CD14-positive monocyte (primary cell): ENCODE measurements at places on chromosomes 3 and 15.

DNA sequence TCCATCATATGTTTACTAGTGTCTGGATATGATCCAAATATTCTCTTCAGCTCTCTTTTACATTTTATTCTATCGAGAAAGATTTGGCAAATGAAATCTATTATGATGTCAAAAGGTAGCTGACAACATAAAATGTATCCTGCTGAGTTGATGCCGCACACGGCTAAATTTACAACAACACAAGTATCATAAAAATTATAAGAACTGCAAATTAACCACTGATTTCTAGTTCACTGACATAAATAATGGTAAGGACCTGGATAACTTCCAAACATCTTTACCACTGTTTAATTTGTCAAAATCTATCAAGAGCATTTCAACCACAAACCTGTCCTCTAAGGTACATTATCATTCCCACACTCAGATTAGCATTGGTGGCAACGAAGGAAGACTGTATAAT is 244.5 kb downstream of the FOXP1 start:
- no peak for DNase-seq

GRCh38 chr3:48553886-48554845 is 2.4 kb downstream of the PFKFB4 start:
- no peak for DNase-seq

DNA sequence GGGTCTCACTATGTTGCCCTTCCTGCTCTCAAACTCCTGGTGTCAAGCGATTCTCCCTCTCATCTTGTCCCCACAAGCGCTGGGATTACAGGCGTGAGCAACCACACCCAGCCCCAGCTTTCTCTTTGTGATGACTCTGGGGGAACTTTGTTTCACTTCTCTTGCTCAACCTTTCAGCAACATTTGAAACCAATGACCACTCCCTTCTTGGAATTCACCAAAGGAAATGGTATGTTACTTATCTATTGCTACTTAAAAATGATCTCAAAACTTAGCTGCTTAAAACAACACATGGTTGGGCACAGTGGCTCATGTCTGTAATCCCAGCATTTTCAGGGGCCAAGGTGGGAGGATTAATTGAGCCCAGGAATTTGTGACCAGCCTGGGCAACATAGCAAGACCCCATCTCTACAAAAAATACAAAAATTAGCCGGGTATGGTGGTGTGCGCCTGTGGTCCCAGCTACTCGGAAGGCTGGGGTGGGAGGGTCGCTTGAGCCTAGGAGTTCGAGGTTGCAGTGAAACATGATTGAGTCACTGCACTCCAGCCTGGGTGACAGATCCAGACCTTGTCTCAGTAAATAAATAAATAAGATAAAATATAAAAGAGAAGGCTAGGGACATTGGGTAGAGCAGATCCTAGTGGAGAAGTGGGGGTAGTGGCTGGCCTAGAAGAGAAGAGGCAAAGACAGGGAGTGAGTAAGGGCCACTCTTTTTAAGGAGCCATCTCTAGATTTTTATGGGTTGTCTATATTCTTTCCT is 10.3 kb upstream of the COPG1 start:
- peak; percentile 90 for DNase-seq

DNA sequence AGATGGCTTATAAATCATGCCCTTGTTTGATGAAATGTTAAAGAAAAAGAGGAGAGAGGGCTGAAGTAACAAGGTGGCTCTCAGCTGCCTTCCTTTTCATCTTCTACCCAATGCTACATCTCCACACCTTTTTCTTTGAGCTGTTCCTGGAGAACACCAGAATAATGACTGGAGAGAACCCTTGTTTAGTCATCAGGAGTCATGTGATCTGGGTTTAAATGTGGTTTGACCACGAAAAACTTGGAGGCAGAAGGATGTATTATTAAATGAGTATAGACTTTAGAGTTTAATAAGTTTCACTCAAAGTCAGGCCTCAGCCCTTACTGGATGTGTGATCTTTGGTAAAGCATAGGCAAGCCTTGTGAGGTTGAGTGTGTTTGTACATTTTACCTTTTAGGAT is 230.3 kb upstream of the TBL1XR1 start:
- peak; percentile 69 for DNase-seq

- no peak for DNase-seq
These were observed 6.4 kb downstream of the SNX4 start for GRCh38 chr3:125513490-125514115.

GRCh38 chr3:170037463-170038433 is at the start of gene GPR160:
GPR160 (plus strand) TSS chr3:170037995; CDS start chr3:170083973, 45,978 bp downstream.
- DNase-seq, result peak; percentile 76

DNA sequence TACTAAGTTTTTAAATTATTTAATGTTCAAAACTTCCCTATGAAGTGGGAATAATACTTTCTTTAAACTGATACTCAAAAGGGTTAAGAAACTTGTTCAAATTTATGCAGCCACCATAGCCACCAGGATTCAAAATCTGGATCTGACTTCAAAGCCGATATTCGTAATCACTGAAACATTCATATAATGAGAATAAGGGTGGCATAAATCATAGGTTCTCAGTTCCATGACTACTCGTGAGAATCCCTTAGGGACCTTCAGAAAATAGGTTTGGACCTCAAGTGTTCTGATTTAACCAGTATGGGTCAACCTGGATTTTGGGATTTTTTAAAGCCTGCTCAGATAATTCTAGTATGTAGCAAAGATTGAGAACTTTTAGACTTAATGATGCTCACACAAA is 160.6 kb downstream of the RBMS3 start:
- DNase-seq, result no peak

GRCh38 chr3:190073264-190074008 is 47.3 kb downstream of the P3H2 start:
- DNase-seq, result no peak

DNA sequence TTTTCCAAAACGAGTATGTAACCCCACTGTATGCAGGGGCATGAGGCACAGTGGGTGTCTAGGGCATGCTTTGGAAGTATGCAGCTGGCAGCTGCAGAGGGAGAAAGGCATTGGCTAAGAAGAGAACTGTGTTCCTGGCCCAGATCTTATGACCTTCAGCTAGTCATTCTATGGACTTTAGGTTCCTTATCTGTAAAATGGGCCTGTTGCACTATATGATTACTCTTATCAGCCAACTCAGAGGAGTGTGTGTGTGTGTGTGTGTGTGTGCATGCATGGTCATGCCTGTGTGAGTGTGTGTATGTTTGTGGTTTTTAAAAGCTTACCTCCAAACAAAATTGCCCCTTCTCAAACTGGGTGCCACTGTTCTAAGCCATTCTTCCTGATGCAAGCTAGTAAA is 27.4 kb upstream of the CHST2 start:
- no peak for DNase-seq

DNA sequence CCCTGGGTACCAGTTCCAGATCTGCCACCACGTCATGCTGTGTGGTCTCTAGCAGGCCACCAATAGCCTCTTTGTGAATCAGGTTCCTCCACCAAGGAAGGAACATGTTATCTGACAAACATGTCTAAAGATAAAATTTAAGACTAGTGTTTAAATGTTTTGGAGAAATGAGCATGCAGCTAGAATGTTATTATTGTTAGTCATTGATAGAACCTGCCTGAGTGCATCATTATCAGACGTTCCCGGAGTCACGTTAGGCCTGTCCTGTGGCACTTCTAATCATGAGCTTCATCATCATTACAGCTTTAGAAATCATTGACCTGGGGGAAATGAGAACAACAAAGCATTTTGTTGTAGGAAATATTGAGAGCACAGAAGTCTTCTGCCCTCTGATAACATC is 58.9 kb upstream of the FURIN start:
- DNase-seq, result no peak

DNA sequence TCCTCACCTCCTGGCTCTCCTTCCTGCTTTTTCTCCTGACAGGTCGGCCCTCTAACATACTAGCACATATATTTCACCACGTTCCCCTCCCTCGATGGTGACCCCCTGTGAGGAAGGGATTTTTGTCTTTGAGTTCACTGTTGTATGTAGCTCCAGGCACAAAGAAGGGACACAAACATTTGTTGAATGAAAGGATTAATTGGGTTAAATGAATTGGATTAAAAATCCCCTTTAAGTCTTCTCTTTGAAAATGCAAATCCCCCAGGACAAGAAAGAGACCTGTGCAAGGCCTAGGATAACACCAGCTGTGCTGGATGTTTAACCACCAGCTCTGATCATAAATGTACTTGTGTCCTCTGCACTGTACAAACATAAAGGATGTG is 3.3 kb downstream of the CALML4 start:
- DNase-seq, result no peak

- no peak for DNase-seq
These were observed 140.4 kb downstream of the SNRPN start for GRCh38 chr15:25095179-25095578.

DNA sequence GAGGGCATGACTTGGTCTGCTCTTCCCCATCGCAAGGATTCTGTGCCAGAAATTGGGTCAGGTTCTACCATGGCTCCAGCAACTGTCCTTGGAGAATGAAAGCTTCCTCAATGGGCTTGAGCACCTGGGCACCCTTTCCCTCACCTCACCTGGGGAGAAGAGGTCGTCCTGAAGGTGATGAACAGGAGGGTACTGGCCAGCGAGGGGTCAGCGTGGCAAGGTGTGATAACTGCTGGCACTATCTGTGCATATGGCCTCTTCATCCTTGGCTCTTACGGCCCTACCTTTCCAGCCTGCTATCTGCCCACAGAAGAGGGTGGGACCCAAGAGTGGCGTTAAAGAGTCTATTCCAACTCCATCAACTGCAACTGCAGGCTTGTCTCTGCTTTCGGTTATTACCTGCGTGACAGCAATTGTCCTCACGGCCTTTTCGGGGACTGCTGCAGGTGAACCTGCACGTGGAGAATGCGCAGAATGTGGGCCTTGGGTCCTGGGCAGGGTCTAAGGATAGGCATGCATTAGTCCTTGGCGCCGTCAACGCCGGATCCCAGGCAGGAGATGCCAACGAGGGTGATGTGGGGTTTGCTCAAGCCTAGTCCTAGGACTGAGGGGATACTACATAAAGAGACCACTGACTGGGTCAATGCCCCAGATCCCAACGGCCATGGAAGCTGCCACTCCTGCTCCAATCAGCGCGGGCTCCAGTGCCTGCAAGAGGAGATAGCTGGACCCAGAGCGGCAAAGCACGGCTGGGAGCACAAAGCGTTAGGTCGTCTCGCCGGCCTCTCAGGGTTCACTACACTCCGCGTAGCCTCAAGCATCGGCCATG is 625 bp upstream of the RBM15B start:
- DNase-seq, result no peak

- no peak for DNase-seq
These were observed 57.2 kb upstream of the TIPARP start for GRCh38 chr3:156617145-156617544.

DNA sequence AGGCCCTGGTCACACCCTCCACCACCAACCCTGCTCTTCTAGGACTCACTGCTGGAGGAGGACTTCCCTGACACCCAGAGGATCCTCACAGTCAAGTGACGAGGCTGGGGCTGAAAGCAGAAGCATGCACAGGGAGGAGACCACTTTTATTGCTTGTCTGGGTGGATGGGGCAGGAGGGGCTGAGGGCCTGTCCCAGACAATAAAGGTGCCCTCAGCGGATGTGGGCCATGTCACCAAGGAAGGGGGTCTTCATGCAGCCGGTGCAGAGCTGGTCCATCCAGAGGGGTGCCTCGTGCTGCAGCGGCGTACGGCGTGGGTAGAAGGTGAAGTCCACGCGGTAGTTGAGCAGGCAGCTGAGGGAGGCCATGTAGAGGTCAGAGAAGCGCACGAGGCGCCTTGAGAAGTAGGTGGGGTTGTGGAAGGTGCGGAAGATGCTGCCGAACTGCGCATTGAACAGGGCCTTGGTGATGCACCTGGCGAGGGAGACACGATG is 9.4 kb downstream of the NT5DC2 start:
- no peak for DNase-seq

- no peak for DNase-seq
These were observed 3.7 kb downstream of the WNT5A start for GRCh38 chr3:55483196-55484095.

GRCh38 chr3:32340039-32340438 is 51.6 kb upstream of the CMTM7 start:
- no peak for DNase-seq

GRCh38 chr3:116087426-116087825 is 357.9 kb downstream of the LSAMP start:
- no peak for DNase-seq

- DNase-seq, result no peak
These were observed 1.9 kb downstream of the WDR49 start for GRCh38 chr3:167651826-167652225.

GRCh38 chr15:33587773-33588172 is 277.0 kb downstream of the RYR3 start:
- DNase-seq, result no peak

- DNase-seq, result no peak
These were observed 303.6 kb upstream of the ARPP21 start for GRCh38 chr3:35335703-35336102.

- DNase-seq, result no peak
These were observed 90.4 kb downstream of the ATG7 start for GRCh38 chr3:11362600-11362999.

DNA sequence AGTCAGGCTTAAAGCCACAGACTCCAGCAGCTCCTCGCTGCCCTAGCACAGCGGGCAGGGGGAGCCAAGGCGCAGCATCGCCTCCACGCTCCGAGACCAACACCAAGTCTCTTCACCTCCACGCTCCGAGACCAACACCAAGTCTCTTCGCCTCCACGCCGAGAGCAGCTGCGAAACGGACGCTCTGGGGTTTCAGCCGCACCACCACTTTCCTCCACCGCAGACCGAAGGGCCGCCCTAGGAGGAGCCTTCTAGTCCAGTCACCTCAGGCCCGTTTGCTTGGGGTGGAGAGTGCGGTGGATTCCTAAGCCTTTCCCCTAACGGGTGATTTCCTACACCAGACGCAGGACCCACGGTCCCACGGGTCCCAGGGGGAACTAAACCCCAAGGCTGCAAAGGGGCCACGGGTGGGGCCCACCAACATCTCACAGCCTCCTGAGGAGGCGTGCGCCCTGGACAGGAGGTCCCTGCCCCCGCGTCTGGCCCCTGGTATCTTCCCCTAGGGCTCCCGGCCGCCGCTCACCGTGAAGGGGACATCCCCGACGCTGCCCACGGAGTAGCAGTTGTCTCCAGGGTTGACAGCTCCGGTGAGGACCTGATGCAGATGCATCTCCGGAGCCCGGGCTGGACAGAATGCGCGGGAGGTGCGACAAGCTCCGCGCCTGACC is 501 bp downstream of the DMXL2 start:
- peak; percentile 48 for DNase-seq

GRCh38 chr3:101852983-101853840 is 3.9 kb downstream of the NFKBIZ start:
- DNase-seq, result no peak

DNA sequence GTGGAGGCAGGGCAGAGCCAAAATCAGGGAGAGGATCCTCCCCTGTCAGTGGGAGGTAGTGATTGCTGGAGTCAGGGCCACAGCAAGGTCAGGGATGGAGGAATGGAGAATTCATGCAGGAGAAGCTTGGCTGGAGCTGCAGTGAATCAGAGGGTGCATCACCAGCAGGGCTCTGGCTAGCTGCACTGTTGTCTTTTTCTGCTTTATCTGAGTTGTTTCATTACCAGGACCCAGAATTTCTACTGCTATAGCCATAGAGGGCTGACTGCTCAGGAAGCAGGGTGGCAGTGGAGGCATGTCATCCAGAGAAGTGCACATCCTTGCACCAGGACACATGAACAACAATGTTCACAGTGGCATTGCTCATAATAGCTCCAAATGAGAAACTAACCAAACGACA is 113.5 kb upstream of the GALNT15 start:
- no peak for DNase-seq

- DNase-seq, result no peak
These were observed 92.4 kb downstream of the KBTBD8 start for GRCh38 chr3:67090474-67090873.

- no peak for DNase-seq
These were observed 8.6 kb upstream of the STX19 start for GRCh38 chr3:94036909-94037507.

GRCh38 chr3:171966533-171967136 is 72.7 kb upstream of the FNDC3B start:
- DNase-seq, result no peak
